ENCODE measurements at places on chromosomes 5 and 9.
A peak's percentile ranks its signal among the peaks of the same experiment; 100 is the strongest.

DNA sequence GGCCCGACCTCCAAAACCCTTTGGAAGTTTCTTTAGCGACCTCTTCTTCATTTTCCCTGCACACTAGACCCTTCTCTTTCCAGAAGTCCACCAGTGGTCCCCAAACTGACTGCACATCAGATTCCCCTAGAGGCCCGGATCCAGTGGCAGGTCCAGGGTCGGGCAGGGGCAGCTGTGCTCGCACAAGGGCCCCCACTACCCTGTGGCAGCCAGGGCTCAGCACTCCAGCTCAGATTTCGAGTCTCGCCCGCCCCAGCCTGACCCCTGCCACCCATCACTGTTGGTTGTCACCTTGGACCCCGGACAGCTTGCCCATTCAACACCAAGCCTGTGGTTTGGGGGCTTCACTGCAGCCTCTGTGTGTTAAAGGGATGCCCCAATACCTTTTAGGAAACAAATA is 7.8 kb upstream of the ZDHHC12 start:
- no peak for DNase-seq

- no peak for DNase-seq
These were observed 44.4 kb downstream of the HMGCR start for GRCh38 chr5:75381456-75381855.

- no peak for DNase-seq
These were observed 7.9 kb upstream of the KCNMB1 start for GRCh38 chr5:170397059-170397458.

GRCh38 chr9:30944741-30945280 is 1439.6 kb upstream of the ACO1 start:
- no peak for DNase-seq

- DNase-seq: no peak
These were observed 12.5 kb upstream of the GADD45G start for GRCh38 chr9:89592213-89592815.

DNA sequence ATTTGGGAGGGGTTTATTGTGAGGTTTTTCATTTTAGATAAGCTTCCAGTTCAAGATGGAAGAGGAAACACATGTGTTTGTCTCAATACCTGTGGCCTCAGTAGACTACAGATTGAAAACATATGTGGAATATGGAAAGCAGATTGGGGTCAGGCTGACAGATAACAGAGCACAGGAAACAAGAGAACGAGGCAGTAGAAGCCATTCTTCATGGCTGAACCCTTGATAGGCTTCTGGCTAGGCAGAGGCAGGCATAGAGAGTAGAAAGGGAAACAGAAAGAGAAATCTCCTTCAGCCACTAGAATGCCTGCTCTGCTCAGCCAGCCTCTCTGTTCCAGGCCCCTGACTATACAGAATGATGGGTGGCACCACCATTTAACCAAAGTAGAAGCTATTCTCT is 152.5 kb downstream of the MUSK start:
- no peak for DNase-seq

DNA sequence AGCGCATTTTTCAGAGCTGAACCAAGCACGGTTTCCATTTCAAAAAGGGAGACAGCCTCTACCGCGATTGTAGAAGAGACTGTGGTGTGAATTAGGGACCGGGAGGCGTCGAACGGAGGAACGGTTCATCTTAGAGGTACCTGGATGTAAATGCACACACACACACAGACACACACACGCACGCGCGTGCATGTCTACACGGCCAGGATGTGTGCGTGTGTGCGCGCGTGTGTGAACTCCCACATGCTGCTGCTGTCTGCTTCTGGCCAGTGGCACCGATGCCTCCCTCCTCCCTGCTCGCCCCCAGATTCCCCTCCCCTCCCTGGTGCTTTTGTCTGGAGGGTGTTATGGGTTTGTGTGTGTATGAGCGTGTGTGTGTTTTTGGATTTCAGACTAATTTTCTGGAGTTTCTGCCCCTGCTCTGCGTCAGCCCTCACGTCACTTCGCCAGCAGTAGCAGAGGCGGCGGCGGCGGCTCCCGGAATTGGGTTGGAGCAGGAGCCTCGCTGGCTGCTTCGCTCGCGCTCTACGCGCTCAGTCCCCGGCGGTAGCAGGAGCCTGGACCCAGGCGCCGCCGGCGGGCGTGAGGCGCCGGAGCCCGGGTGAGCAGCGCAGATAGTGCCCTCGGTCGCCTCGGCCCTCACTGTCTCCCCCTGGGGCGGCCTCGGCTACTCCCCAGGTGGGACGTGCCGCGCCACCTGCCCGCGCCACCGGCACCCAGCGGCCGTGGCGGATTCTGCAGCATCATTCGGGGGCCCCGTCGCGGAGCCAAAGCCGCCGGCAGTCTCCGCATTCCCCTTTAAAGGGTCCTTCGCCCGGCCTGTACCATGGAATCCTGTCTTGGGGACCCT is at the start of gene NTRK2:
TSS of gene NTRK2 (plus strand) at position 442 of the 850 bp plus-strand sequence. CDS start 1,020 bp downstream, outside the sequence.
- no peak for DNase-seq

- no peak for DNase-seq
These were observed 120.6 kb downstream of the TRIO start for GRCh38 chr5:14263699-14264098.

- DNase-seq: no peak
These were observed 24.7 kb upstream of the CETN3 start for GRCh38 chr5:90434116-90434714.

DNA sequence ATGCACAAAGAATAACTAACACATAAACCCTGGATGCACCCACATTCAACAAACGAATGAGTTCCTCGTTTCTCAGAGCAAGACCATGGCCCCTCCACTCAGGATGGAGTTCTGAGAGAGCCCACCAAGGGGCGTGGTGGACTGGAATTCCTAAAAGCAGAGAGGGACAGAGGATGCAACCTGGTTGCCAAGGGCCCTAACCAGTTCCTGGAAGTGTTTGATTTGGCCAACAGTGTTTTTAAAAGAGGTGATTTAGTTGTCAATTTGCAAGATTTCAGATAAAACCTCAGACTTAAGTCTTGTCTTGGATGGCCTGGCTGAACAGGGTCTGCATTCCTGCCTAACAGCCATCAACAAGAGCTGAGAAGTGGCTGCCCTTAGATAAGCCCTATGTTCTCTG is 34.4 kb downstream of the GLRA1 start:
- no peak for DNase-seq

GRCh38 chr9:134371731-134372130 is 45.5 kb downstream of the RXRA start:
- DNase-seq: no peak

GRCh38 chr9:27350382-27350976 is 53.5 kb upstream of the EQTN start:
- DNase-seq: no peak

- no peak for DNase-seq
These were observed 75.1 kb downstream of the MRPS27 start for GRCh38 chr5:72244862-72245371.

DNA sequence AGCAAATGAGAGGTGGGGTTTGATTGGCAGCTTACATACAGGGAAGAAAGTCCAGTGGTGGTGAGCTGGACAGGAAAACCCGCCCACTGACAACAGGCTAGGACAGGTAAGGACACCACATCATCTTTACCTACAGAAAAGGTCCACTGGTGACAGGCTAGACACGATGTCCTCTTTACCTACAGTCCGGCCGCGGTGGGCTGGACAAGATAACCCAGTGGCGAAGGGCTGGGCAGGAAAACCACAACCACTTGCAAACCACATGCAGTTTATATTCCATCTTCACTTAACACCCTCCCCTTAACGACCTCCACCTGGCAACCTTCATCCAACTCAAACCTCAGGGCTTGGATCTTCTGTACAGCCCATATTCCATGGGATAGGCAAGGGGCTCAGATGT is 5.0 kb upstream of the NIPAL4 start:
- no peak for DNase-seq

- DNase-seq: no peak
These were observed 158.1 kb downstream of the DAB2IP start for GRCh38 chr9:121809356-121810050.

DNA sequence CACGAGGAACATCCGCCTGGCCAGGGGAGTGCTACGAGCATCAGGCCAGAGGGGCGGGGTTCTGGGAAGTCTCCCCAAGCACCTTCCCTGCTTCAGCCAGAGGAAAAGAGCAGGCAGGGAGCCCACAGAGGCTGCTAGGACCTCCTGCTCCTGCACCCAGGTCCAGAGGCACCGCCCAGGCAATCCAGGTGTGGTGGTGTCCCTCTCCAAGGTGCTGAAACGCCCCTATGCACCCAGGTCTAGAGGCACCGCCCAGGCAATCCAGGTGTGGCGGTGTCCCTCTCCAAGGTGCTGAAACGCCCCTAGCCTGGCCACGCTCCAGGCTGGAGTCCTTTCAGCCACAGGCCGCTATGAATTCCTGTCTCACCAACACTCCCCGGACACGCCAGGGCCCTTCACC is 10.7 kb upstream of the UBAC1 start:
- DNase-seq: no peak

DNA sequence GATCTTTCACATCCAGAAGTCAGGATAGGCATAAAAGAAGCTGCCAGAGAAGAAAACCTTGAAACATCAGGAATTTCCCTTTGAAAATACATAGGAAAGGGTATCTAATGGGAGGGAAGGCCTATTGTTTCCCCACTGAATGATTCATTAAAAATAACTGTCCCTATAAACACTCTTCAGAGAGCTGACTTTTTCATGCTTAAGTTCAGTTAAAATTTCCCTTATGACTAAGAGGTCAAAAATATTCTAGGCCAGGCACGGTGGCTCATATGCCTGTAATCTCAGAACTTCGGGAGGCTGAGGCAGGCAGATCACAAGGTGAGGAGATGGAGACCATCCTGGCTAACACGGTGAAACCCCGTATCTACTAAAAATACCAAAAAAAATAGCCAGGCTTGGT is 499.5 kb downstream of the ENC1 start:
- no peak for DNase-seq

DNA sequence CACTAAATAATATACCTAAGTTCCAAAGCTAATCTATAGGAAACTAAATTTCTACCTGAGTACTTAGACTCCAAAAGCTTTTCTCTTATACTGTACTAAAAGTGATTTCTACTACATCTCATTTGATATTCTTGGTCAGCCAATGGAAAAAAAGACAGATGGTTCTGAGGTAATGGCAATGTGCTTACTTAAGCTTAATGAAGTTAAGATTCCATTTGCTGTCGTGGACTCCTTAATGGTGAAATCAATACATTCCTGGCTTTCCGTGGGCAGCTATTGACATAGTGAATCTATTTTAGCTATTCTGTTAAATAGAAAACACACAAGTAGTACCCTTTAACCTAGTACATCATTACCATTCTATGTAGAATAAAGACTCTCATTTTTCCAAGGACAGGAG is 1825.6 kb upstream of the CDH9 start:
- DNase-seq: no peak

- no peak for DNase-seq
These were observed 45.2 kb upstream of the APC start for GRCh38 chr5:112692472-112692871.

DNA sequence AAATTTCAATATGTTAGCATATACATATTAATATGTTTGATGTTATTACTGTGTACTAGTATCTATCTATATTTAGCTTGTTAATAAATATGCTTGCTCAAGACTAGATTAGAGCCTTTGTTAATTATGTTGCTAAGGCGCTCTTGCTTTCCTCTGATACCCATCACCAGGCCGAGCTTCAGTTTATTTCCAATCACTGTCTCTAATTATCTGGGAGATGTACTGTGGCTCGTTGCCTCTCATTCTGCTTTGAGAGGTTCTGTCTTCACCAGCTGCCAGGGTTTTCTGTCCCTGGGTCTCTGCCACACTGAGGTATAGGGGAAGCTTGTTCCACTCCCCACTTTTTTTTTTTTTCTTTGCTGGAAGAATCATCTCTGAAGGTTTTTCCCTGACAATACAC is 21.0 kb upstream of the TAF11L2 start:
- no peak for DNase-seq

DNA sequence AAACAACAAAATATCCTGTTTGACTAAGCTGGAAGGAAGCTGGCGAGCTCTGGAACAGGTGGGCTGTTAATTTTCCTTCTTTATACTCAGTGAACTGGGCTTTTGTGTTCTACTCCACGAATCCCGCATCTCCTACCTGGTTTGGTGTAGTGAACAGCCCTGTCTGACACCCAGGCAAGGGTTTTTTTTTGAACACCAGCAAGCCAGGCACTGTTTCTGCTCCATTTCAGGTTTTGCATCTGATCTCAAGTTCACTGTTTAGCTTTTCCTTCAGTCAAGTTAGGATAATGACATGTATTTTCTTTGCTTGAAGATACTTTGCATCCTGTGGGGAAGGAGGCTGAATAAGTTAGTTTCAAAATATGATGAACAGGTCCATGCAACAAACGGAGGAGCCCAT is 204.5 kb downstream of the SEMA6A start:
- DNase-seq: no peak

DNA sequence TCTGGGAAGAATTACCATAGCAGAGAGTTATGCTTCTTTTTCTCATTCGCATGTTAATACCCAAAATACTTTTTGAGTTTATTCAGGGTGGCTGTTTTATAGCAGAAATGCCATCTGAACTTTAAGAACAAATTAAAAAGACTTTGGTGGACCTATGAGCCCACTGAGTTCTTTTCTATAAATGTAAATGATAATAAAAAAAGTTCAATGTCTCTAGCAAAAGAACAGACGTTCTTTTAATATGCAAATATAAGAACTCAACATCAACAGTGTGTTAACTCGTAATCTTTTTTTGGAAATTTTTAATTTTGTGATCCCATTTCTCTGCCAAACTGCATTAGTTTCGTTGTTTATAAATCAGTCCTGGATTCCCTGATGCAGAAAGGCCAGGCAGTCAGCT is 1283.0 kb upstream of the NUDT12 start:
- no peak for DNase-seq

- peak; percentile 28 for DNase-seq
These were observed 365.7 kb downstream of the DEPDC1B start for GRCh38 chr5:60334281-60334713.

DNA sequence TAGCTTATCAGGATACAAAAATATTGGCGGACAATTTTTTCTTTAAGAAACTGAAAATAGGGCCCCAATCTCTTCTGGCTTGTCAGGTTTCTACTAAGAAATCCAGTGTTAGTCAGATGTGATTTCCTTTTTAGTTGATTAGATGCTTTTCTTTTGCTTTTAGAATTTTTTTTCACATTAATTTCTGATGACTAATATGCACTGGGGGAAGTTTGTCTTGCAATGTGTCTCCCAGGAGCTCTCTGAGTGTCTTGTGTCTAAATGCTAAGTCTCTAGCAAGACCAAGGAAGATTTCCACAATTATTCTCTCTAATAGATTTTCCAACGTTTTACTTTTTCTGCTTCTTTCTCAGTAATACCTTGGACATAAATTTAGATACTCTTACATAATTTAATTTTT is 559.8 kb upstream of the TYRP1 start:
- no peak for DNase-seq

- DNase-seq: no peak
These were observed 113.5 kb upstream of the SPOCK1 start for GRCh38 chr5:137612576-137612975.

DNA sequence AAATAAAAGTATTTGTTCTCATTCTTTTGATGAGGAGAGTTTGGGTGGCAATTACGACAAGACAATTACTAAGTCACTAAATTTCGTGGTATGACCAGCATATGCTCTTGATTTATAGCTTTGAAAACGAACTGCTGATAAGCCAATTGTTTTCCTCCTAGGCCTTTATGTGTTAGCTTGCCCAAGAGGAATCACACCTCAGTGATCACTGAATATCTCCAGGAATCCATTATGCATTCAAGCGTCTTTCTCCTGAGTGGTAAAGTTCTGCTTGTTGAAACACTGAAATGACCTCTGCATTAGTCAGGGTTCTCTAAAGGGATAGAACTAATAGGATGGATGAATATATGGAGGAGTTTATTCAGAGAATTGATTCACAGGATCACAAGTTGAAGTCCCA is 677.7 kb upstream of the MEF2C start:
- DNase-seq: no peak

GRCh38 chr5:131081374-131081773 is 83.7 kb downstream of the HINT1 start:
- DNase-seq: no peak

- no peak for DNase-seq
These were observed 53.5 kb downstream of the ZFR start for GRCh38 chr5:32390819-32391591.
